ENCODE measurements at places on chromosomes 6 and 20.
A peak's percentile ranks its signal among the peaks of the same experiment; 100 is the strongest.

DNA sequence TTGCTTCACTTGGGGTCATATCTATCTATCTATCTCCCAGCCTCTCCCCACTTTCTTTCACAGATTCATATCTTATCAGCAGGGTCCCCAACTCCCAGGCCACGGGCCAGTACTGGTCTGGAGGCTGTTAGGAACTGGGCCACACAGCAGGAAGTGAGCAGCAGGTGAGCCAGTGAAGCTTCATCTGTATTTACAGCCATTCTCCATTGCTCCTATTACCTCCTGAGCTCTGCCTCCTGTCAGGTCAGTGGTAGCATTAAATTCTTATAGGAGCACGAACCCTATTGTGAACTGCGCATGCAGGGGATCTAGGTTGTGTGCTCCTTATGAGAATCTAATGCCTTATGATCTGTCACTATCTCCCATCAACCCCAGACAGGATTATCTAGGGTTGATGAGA, 14.8 kb upstream of the TAB2 start:
- no peak for DNase-seq

GRCh38 chr20:24761220-24762065, 187.6 kb upstream of the CST7 start:
- DNase-seq: no peak

DNA sequence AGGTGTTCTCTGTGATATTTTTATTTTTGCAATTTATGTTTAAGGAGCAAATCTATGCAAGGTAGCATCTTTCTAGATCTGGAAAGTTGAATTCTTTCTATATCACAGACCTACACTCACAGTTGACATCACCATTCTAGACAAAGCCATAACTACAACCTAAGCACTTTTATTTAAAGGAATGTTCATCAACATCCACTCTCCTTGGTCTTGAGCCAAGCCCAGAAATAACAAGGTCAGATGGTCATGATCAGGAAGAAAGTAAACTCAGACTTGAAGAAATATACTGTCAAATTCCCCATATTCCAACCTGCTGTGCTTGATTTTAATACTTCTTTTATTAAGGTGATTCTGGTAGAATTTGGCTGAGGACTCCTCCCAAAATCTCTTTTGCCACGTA, 32.2 kb downstream of the MMUT start:
- no peak for DNase-seq

GRCh38 chr6:30578051-30578450, 6.8 kb downstream of the ABCF1 start:
- no peak for DNase-seq

DNA sequence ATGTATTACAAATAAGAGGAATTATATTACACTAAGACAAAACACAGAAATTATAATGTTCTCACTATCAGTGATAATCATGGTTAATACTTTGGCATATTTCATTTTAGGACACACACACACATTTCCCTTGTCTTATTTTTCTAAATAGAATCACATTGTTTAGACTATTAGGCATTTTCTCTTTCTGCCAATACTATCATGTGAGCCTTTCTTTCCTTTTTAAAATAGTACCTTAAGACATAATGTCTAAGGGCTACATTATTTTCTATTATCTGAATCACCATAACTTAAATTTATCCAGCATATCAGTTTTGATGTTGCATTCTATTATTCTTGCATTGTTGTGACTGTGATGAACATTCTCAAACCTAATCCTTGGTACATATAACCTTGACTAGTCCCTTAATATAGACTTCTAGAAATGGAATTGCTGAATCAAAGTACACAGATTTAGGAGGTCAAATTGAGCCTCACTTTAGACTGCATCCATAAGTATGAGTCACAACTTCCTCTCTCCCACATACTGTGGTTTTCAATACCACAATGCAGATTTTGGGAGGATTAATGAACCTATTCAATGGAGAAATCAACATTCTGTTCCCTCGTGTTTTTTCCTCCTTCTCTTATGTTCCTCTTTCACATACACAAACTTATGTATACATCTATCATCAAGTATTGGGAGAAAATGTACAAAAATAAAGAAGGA, 212.6 kb downstream of the MOXD1 start:
- DNase-seq: no peak

GRCh38 chr6:73024598-73024997, 200.7 kb downstream of the KHDC1L start:
- no peak for DNase-seq

GRCh38 chr20:16411361-16411760, 161.9 kb downstream of the KIF16B start:
- no peak for DNase-seq

DNA sequence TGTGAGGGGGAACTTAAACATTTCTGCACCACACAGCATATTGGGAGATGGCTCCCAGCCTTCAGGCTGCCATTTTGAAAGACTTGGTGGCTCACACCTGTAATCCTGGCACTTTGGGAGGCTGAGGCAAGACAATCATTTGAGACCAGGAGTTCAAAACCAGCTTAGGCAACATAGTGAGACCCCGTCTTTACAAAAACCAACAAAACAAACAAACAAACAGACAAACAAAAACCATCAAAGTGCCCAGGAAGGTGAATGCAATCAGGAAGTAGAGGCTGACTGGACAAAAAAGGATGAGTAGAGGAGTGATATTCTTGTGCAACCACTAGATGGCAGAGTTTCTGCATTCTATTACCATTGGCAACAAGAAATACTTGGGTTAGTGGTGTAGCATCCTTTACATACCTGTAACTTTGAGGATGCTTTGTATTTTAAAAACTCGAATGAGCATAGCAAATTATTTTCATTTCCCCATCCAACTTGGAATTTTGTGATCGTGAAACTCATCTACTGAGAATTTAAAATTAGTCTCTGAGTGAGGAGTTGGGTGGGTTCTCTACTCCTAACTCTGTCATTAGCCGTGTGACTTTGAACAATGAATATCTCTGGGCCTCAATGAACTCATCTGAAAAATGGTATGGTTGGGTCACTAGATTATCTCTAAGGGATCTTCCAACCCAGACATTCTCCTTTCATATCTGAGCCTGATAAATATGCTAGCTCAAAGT, 84.4 kb downstream of the CRYBG1 start:
- no peak for DNase-seq

- no peak for DNase-seq
Observed at GRCh38 chr20:61055180-61056010, 196.7 kb upstream of the CDH4 start.

DNA sequence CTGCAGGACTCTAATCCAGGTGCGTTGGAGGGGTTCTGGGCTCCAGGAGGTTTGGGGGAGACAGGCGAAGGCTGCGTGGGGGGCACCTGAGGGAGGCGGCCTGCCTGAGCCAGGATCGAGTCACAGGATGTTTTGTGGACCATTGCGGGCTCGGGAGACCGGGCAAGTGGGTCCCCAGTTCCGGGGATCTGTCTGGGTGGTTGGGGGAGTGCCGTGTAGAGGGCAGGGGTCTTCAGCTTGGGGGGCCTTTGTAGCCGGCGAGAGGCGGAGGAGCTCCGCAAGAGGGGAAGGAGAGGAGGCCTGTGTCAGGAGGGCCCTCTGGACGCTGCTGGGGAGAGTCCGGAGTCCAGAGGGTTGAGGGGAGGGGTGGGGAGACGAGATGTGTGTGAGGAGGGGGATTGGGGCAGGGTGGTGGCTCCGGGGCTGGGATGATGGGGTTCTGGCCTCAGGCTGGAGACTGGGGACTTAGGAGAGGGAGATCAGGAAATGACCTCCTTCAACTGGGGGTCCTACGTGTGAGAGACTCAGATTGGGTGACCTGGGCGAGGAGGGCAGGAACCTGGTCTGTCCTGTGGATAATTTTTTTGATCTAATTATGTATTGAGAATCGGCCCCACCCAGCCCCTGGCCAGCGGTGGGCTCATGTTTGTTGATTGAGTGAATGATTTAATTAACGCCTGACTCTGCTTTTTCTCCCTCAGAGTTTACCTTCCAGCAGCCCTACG, 505 bp downstream of the SNAI1 start:
- DNase-seq: no peak

GRCh38 chr20:44092551-44093248, 94.3 kb downstream of the JPH2 start:
- no peak for DNase-seq

DNA sequence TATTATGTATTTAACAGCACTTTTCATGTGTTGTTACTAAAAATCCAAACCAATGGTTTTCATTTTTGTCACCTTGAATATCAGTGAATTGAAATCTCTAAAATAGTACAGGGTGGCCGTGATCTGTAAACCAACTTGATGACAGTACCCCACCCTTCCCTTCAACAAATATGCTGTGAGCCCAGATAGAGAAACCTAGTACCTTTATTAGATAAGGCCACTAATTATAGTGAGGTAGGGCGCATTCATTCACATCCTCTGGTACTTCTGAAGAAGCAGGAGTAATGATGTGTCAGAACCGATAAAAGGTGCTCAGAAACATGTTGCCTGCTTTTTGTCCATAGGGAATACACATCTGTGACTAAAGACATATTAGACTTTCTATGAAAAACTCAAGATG, 409.5 kb downstream of the GJA1 start:
- no peak for DNase-seq

- no peak for DNase-seq
Observed at GRCh38 chr6:38141085-38141484, 321.6 kb downstream of the ZFAND3 start.

GRCh38 chr6:155314773-155315515, 660 bp upstream of the TFB1M start:
- DNase-seq: peak; percentile 7

DNA sequence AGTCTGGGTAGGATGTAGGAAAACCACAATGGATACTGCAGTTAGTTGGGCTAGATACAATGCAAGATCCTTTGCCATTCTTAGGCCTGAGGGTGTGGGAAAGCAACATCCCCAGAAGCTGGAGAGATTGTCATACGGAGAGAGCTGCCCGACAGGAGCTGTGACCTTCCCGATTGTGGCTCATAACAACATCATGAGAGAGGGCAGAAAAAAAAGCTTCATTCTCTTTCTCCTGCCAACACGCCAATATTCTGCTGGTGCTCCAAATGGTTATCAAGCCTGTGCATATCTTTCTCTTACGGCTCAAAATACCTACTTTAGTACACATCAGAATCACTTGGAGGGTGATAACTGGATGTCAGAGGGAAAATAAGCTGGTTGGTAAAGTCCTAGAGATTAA, 81.1 kb downstream of the IBTK start:
- DNase-seq: no peak

GRCh38 chr6:137879299-137879698, 12.2 kb downstream of the TNFAIP3 start:
- no peak for DNase-seq

- DNase-seq: no peak
Observed at GRCh38 chr20:34431168-34431567, 68.1 kb downstream of the ITCH start.

DNA sequence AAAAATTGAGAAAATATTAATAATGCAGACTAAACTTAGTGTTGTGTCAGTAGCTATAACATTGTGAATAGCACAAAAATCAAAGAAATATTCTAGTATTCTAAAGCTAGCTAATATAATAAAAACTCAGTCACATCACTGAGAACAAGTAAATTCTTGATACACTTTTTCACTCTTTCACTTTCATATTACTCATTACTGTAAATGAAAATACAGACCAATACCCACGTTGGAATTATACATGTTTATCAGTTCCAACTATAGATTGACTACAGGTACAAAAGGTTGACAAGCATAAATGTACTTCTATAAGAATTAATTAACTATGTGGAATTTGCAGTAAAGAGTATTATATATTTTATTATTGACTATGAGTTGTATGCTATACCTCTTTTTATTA, 1043.4 kb upstream of the FLRT3 start:
- no peak for DNase-seq

DNA sequence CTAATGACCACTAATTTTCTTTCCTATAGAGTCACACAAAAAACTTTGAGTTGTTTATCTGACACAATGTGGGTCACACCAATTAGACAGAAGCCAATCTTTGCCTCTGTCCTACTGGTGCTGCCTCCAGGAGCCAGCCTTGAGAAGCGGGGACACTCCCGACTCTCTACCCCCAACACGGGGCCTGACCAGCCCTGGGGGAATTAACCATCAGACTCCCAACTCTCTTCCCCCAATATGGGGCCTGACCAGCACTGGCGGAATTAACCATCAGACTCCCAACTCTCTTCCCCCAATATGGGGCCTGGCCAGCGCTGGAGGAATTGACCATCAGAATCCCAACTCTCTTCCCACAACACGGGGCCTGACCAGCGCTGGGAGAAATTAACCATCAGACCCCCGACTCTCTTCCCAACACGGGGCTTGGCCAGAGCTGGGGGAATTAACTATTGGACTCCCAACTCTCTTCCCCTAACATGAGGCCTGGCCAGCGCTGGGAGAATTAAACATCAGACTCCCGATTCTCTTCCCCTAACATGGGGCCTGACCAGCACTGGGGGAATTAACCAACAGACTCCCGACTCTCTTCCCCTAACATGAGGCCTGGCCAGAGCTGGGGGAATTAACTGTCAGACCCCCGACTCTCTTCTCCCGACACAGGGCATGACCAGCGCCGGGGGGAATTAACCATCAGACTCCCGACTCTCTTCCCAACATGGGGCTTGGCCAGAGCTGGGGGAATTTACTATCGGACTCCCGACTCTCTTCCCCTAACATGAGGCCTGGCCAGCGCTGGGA, 12.5 kb downstream of the CST7 start:
- DNase-seq: no peak

DNA sequence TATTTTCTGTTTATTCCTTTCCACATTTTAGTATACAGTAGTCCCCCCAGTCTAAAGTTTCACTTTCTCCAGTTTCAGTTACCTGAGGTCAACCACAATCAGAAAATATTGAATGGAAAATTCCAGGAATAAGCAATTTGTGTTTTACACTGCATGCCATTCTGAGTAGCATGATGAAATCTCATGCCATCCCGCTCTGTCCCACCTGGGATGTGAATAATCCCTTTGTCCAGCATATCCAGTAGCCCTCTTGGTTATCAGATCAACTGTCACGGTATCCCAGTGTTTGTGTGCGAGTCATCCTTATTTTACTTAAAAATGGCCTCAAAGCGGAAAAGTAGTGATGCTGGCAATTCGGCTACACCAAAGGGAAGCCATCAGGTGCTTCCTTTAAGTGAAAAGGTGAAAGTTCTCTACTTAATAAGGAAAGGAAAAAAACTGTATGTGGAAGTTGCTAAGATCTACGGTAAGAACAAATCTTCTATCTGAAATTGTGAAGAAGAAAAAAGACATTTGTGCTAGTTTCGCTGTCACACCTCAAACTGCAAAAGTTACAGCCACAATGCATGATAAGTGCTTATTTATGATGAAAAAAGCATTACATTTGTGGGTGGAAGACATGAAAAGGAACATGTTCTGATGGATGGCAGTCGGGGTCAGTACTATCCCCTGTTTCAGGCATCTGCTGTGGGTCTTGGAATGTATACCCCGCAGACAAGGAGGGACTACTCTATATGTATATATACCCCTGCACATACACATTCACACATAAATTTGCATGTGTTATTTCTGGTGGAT, 11.3 kb downstream of the NOX3 start:
- no peak for DNase-seq

DNA sequence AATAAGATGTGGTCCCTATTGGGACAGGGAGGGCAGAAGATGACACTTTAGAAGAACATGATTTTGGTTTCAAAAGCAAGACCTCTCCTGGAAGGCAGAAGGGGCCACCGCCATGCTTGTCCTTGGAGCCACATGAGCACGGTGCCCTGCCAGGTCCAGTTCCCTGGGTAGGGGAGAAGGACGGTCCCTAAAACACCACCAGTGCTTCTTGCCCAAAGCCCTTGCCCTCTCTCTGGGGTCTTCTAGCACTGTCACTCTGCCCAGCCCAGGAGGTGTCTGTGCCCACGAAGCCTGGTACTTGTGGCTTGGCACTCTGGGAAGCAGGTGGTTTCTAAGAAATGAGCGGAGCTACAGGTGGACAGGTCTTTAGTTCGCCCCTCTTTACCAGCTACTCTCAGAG, 46.0 kb downstream of the PLCG1 start:
- no peak for DNase-seq

Data from activated T-cell treated with anti-CD3 and anti-CD28 coated beads for 1 hour (primary cell).